ENCODE measurements at places on chromosomes 4 and X.

GRCh38 chrX:50865311-50865710 lies 45.2 kb upstream of the BMP15 start:
- DNase-seq, result no peak

DNA sequence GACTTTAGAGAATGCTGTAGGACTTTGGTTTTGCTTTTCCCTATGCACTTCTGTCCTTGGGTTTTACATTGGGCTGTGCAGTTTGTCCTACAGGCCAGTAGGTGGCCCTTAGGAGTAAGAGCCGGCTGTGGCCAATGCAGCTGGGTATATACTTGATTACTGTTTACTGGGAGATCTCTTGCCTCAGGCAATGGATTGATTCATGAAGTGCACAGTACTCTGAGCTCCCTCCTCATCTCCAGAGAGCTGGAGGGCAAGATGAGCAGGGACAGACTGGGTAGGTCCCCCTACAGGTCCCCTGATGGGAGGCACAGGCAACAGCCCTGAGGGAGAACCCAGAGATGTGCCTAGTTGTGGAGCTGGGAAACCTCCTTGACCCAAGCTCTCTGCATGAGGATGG lies 103.8 kb upstream of the QRFPR start:
- no peak for DNase-seq

DNA sequence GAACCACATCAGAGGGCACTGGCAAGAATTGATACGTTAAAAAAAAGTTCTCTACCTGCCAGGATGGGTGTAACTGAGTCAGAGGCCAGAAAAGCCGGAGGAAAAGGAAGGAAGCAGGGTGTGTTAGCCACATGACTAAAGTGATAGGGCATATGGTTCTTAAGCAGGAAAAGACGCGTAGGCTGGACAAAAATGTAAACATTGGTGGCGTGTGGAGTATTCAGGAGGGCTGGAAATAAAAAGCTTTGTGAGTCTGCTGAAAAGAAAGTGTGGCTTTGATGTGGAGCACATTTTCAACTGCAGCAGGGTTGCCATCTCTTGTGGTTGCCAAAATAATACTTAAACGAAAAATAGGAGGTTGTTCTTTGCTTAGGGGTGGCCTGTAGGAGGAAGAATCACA lies 186.5 kb upstream of the RPL34 start:
- DNase-seq, result no peak

DNA sequence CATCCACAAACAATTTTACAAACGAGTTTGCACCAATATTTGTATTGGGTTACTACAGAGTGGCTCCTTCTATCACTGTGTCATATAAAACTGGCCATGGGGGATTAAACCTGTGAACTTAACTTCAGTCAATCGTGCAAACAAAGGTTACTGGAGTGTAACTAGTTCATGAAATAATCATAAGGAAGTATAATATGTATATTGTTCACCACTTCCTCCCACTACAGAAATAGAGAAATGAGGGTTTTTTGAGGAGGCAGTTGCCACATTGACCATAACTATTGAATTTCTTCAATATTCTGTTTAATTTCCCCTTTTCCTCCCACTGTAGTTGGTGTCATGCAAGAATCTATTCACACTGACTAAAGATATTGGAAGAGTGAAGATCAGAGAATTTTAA lies at the start of gene GPR82:
GPR82 (plus strand) TSS at position 356 of the 400 bp plus-strand sequence. CDS start 2,846 bp downstream, outside the sequence.
- DNase-seq, result no peak

DNA sequence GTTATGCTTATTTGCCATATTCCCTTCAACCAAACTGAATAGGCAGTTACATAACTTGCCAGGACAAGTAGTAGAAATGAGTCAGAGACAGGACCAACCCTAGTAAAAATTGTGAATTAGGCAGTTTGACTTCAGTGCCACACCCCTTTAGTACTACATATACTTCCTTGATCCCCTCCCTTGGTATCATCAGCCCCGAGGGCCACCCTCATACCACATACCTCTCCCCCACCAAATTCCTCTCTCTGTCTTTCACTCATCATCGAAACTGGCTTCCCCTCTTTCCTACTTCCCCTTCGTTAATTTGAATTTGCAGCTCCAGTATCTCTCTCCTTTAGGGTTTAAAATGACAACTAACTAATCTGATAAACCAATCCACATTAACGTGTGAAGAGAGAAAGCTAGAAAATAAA lies 7.9 kb upstream of the PTPN13 start:
- DNase-seq, result no peak

- no peak for DNase-seq
Measured at GRCh38 chr4:8831221-8832112, 40.2 kb downstream of the HMX1 start.

DNA sequence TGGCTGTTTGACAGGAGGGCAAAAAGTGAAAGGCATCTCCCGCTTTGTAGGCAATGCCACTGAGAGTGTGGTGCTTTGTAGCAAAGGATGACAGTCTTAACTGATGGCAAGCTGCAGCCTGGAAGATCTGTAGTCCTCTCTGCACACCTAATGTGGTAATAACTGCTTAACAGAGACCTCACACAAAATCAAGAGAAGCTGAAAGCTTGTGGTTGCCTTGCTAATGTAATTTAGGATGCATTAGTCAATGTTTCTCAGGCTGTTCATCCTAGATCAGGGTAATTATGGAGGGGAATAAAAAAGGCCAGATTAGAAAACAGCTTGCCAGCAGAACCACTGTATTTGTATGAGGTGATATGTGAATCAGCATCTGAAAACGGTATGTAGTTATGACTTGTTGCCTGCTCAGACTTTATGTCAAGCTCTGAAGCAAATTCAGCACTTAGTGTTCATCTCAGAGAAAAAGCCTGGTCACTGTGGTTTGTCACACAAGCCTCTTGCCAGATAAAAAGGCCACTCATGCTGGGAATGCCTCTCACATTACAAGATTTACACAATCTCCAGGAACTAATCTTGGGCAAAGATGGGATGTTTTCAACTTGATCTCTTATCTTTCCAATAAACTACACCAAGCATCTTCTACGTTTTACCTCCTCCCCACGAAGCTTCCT lies 130.8 kb downstream of the ENOX2 start:
- DNase-seq, result no peak

Data from stimulated activated CD8-positive, alpha-beta memory T cell treated with anti-CD3 and anti-CD28 coated beads, Interleukin-4, amount 100 ng/mL, for 1 hour (primary cell).